Stimulated activated CD4-positive, alpha-beta T cell treated with anti-CD3 and anti-CD28 coated beads, Interleukin-1b, Interleukin-23, amount 100 ng/mL, for 24 hours (primary cell): ENCODE measurements at places on chromosomes 1 and 21.

- DNase-seq = no peak
Measured at GRCh38 chr1:61226791-61227567, 144.6 kb downstream of the NFIA start.

- no peak for DNase-seq
Measured at GRCh38 chr1:9181990-9182783, 52.4 kb upstream of the H6PD start.

DNA sequence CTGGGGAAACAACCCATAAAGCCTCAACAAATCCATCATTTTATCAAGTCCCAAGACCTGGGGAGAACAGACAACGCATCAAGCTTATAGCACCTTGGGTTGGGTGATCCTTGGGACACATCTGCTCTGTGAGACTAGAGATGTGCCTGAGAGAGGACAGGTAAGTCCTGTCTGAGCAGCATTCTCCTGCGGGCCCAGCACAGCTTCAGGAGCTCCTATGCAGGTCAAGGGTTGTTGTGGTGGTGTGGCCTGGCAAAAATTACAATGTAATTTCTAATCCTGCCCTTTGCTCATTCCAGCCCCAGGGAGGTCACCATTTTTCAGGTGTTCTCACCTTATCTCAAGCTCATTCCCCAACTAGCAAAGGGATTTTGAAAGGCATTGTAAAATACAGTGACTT, 608.1 kb upstream of the CAMK1G start:
- DNase-seq = no peak

- DNase-seq = no peak
Measured at GRCh38 chr1:17066361-17067068, 12.7 kb upstream of the SDHB start.

GRCh38 chr1:63063367-63063766, 259.0 kb upstream of the FOXD3 start:
- no peak for DNase-seq

GRCh38 chr1:44631647-44632539, 42.4 kb downstream of the TMEM53 start:
- DNase-seq = peak; percentile 75

GRCh38 chr1:37400466-37401225, 73.7 kb upstream of the ZC3H12A start:
- DNase-seq = no peak

- peak; percentile 47 for DNase-seq
Measured at GRCh38 chr1:24535021-24535424, 20.9 kb upstream of the NCMAP start.

- no peak for DNase-seq
Measured at GRCh38 chr1:229768232-229768631, 142.2 kb downstream of the URB2 start.

GRCh38 chr1:200128944-200129879, 101.7 kb downstream of the NR5A2 start:
- DNase-seq = no peak

DNA sequence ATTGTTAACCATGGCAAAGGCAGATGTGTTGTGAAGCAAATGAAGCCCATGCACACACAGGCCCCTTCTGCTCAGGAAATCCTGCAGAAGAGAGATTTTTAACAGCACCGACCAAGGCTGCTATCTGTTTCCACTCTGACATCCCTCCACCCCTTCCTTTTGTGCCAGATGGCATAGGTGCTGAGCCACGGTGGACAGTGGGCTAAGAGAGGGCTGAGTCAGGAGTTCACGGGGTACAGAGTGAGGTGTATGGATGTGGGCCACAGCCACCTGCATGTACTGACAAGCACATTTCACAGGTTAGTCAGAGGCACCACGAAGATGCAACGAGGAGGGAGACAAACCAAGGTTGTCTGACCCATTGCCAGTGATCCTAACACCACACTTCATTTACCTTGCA, 9.5 kb downstream of the RSPH1 start:
- no peak for DNase-seq

GRCh38 chr1:108140177-108140576, 60.0 kb downstream of the SLC25A24 start:
- no peak for DNase-seq

- no peak for DNase-seq
Measured at GRCh38 chr21:42530167-42530518, 16.5 kb downstream of the SLC37A1 start.

DNA sequence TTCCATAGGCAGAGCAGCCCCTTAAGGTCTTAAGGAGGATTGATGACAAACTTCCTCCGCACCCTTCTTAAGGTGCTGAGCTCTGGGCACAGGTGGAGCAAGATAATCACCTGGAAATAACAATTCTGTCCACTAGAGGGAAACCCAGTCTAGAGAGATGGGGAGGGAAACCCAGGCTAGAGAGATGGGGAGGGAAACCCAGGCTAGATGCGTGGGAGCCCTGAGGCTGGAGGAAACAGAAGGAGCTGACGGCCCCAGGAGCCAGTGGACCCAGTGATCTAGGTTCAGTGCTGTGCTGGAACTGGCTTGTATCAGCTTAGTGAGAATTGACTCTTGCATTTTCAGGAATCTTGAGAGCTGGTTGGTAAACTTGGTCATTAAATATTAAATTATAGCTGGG, 17.8 kb upstream of the MYCL start:
- DNase-seq = no peak

DNA sequence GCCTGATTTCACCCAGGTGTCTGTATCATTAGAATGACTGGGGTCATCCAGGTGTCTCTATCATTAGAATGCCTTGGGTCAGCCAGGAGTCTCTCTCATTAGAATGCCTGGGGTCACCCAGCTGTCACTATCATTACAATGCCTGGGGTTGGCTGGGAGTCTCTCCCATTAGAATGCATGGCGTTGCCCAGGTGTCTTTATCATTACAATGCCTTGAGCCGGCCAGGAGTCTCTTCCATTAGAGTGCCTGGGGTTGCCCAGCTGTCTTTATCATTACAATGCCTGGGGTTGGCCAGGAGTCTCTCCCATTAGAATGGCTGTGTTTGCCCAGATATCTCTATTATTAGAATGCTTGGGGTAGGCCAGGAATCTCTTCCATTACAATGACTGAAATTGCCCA, 61.6 kb downstream of the RNF187 start:
- no peak for DNase-seq

- DNase-seq = no peak
Measured at GRCh38 chr21:28167366-28167765, 825.3 kb downstream of the LTN1 start.

GRCh38 chr21:35399706-35400105, 350.6 kb upstream of the RUNX1 start:
- no peak for DNase-seq

GRCh38 chr1:198174297-198174696, 17.5 kb downstream of the NEK7 start:
- no peak for DNase-seq

DNA sequence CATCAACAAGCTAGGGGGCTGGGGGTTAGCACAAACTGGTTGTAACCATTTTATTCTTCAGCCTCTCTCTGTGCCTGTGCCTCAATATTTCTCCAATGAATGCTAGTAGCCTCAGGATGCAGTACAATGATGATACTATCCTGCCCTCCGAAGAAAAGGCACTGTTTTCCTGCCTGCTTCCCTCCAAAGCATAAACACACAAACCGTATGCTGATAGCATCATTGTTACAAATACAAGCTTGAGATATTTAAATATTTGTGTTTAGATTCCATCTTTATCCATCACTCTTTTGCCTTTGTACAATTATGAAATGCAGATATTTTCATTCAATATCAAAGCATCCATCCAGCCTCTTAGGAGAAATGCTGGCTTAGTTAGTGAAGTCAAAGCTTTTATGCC, 404.8 kb downstream of the DUSP10 start:
- DNase-seq = no peak

- no peak for DNase-seq
Measured at GRCh38 chr1:192707978-192708547, 72.1 kb downstream of the RGS13 start.

DNA sequence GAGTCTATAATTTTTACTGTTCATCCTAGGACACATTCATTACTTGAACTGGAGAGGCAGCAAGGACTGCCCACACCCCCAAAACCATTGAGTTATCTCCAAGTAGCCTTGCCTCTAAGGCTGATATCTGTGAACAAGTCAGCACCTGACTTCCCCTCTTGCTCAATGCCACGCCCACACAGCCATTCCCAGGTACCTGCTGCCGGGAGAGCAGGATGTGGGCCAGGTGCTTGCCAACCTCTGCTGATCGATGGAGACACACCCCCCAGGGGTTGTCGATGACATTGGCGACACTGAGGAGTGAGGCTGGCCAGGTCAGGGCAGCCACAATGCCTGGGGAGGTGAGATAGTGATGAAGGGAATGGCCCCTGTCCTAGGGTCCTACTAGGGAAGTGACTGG, 60.1 kb downstream of the TMCO4 start:
- no peak for DNase-seq

DNA sequence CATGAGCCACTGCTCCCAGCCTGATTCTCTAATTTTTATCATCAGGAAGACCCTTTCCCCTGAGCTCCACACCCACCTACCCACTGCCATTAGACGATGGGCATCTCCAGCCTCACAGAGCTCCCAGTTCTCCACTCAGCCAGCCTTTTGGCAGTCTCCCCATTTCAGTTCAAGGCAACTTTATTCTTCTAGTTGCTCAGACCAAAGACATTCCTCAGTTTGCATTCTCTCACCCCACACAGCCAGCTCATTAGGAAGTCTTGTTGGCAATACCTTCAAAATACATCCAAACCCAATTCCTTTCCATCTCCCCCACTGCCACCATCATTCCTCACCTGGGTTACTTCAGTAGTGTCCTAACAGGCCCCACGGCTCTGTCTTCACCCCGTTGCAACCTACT, 53.4 kb upstream of the COX20 start:
- no peak for DNase-seq

- no peak for DNase-seq
Measured at GRCh38 chr1:9112961-9113880, 15.7 kb downstream of the GPR157 start.
